Bronchial smooth muscle cell (primary cell): ENCODE measurements at places on chromosomes 16 and 17. TPM values are rescaled to one million over a fixed set of nuclear protein-coding genes. Genes with fewer than 3 reads are reported as not detected.

The TBC1D3E gene
- not detected in 2 replicates for total RNA-seq

The MYCBPAP gene
- total RNA-seq = 1.3 and 2.6 TPM in 2 replicates

The HBQ1 gene
- not detected in 2 replicates for total RNA-seq

The KCNH6 gene
- total RNA-seq = not detected in 2 replicates

The CCL14 gene
- total RNA-seq = not detected in 2 replicates
